ENCODE measurements at places on chromosomes 11 and 22. TPM values are rescaled to one million over a fixed set of nuclear protein-coding genes. Genes with fewer than 3 reads are reported as not detected.

Gene GLYATL1
- total RNA-seq = 0.78 TPM

Gene DDI1
- not detected for total RNA-seq

Gene OR52A1
- not detected for total RNA-seq

Gene PATE2
- 1.6 TPM for total RNA-seq

Gene ASCL2
- total RNA-seq = 1.4 TPM

Gene CATSPER1
- total RNA-seq = not detected

Gene CTSF
- 39.1 TPM for total RNA-seq

Gene TTC36
- 2.7 TPM for total RNA-seq

Gene SBF1
- 97.0 TPM for total RNA-seq

Gene OR51B2
- 0.78 TPM for total RNA-seq

Gene EEF1G
- 1,633 TPM for total RNA-seq

Gene TIGD3
- 4.5 TPM for total RNA-seq

Gene OR52M1
- not detected for total RNA-seq

All from occipital lobe (tissue), 3 donors.